Cortex of kidney (tissue), 1 donor: ENCODE measurements at places on chromosomes 5 and 9.

DNA sequence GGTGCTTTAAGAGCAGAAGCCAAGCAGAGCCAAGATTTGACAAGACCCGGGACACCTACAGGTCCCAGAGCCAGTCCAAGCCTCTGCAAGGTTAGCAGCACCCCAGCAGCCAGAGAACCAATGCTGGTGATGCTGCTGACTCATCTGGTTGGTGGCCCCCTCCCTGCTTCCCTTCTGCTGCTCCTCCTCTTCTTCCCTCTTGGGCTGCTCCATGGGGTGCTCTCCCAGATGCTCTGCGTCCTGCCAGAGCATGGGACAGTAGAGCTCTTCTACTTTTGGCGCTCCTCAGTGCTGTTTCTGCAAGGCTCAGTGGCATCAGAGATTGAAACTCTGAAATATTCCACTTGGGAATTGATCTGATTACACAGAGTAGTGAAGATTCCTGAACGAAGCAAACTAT lies 76.1 kb upstream of the SAP30L start:
- DNase-seq: no peak

DNA sequence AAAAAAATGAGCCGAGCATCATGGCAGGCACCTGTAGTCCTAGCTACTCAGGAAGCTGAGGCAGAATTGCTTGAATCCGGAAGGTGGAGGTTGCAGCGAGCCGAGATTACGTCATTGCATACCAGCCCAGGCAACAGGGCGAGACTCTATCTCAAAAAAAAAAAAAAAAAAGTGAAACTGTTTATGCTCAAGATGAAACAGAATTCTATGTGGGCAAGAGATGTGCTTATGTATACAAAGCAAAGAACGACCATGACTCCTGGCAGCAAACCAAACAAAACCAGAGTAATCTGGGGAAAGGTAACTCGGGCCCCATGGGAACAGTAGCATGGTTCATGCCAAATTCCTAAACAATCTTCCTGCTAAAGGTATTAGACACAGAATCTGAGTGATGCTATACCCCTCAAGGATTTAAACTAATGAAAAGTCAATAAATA lies 32.6 kb upstream of the PLAC8L1 start:
- no peak for DNase-seq

- no peak for DNase-seq
Observed at GRCh38 chr5:15808577-15808976, 308.6 kb downstream of the FBXL7 start.

DNA sequence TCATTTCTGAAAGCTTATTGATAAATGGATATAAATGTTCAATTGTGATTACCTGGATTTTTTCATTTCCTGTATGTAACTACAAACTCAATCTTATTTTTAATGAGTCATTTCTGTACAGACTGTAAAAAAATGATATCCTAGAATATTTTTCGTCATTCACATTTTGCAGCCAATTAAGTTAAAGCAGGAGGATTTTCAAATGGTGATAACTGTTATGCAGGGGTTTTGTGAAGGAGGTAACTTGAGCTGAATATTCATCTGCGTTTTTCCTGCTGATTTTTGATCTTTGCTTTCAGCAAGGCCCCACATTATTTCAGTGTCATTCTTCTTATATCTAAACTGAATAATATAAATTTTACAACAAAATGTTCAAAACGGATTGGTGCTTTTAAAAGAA lies 74.1 kb downstream of the SLF1 start:
- DNase-seq: no peak

- DNase-seq: no peak
Observed at GRCh38 chr5:88653471-88653870, 229.5 kb downstream of the MEF2C start.

GRCh38 chr5:107359916-107360234 lies 310.9 kb downstream of the EFNA5 start:
- DNase-seq: no peak

GRCh38 chr5:143331956-143332355 lies 71.5 kb downstream of the NR3C1 start:
- no peak for DNase-seq

- DNase-seq: no peak
Observed at GRCh38 chr9:78280982-78281668, 15.8 kb upstream of the PSAT1 start.

GRCh38 chr9:130636648-130637020 lies 27.8 kb upstream of the PRDM12 start:
- no peak for DNase-seq

DNA sequence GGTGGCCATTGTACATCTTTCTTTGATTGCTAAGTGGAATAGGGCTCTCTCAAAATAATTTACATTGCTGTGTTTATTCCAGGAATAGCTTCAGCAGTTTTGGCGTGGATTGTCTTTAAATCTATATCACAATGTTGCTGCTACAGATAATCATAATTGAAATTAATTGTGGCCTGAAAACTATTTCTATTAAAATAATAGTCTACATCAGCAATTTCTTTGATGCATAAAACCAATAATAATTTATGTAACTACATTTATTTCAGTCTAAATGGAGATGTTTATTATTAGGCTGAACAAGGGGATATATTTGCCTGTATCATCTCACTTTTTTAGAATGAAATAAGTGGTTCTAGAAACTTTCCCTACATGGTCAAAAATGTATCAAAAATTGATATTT lies 456.0 kb upstream of the CTNND2 start:
- no peak for DNase-seq

DNA sequence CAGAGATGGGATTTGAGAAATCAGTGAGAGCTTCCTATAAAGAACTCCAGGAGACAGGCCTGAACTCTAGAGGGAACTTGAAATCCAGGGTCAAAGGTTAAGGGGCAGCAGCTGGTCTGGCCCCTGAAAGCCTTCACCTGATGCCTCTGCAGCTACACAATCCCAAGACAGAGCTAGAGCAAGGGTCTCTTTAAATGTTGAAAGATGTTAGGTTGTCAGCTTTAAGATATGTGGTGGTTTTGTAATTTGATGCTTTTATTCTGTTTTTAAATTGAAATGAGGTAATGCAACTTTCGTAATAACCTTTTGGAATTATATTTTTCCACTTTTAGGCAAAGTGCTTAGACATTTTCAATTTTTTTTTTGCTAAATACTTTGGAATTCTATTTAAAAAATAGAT lies 2.4 kb downstream of the SOWAHA start:
- no peak for DNase-seq

DNA sequence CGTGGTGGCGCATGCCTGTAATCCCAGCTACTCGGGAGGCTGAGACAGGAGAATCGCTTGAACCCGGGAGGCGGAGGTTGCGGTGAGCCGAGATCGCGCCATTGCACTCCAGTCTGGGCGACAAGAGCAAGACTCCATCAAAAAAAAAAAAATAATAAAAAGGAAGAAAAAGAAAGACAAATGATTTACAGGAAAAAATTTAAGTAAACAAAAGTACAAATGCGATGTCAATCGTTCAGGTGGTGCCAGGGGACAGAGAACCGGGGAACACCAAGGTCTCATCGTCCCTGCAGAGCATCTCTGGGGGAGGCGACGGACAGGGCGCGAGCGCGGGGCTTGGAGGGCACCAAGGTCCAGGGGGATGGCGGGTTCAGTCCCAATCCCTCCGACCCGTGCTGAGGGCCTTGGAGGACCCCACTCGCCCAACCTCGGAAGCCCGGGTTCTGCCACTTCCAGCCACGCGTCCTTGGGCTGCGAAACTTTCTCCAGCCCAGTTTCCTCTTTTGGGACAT lies 607 bp upstream of the HNRNPAB start:
- no peak for DNase-seq

DNA sequence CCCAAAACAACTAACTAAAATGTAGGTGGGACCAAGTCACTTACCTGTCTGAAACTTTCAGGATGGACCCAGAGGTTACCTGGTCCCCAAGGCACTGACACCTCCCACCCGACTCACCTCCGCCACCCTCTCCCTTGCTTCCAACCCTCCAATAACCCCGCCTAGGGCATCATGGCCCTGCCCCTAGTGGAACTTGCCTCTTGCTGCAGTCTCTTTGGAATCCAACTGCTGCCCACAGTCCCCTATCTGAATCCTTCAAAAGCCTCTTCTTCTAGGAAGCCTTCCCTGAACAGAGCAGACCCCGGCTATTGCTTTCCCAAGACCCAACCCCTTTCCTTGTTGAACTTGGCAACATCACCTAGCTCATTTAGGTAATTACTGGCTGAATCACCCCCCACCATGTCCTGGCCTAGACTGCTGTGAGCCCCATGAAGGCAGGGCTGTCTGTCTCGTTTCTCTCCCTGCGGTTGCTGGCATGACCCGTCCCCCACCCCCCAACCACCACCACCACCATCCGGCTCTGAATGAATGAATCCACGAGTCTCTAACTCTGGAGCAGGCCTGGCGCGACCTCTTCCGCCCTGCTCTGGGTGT lies 9.4 kb downstream of the CRB2 start:
- DNase-seq: no peak
